ENCODE measurements at places on chromosomes 1 and 21.

- DNase-seq = no peak
Observed at GRCh38 chr1:225700889-225701465, 48.1 kb upstream of the ENAH start.

DNA sequence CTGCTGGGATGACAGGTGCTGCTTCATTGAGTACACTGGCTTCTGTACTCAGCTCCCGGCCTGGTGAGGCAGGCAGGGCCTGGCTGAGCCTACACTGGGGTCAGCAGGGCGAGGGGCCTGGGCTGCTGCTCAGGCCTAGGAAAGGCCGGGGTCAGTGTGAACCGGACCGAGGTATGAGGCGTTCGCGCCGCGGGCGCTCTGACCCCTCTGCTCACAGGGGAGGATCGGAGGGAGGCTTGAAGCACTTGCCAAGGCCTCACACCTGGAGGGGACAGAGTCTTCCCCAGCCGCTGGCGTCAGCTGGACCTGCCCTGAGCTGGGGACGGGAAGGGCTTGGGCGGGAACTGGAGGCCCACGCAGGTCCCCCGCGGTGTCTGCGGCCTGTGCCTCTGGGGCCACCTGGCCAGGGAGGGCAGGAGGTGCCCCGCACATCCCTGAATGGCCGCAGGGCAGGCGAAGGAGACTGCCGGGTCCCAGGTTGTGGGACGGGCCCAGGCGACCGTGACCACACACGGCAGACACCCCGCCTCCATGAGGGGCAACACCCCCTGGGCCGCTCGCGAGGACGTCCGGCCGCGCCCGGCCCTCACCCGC, 466 bp downstream of the PEX10 start:
- peak; percentile 37 for DNase-seq

GRCh38 chr1:63848733-63849132, 74.9 kb downstream of the ROR1 start:
- no peak for DNase-seq

- no peak for DNase-seq
Observed at GRCh38 chr1:82486468-82486867, 685.7 kb downstream of the ADGRL2 start.

GRCh38 chr1:162336621-162337285, 39.9 kb downstream of the SPATA46 start:
- no peak for DNase-seq

- no peak for DNase-seq
Observed at GRCh38 chr1:115713906-115714305, 54.6 kb downstream of the CASQ2 start.

GRCh38 chr1:227548119-227548397, 15.3 kb upstream of the ZNF678 start:
- no peak for DNase-seq

DNA sequence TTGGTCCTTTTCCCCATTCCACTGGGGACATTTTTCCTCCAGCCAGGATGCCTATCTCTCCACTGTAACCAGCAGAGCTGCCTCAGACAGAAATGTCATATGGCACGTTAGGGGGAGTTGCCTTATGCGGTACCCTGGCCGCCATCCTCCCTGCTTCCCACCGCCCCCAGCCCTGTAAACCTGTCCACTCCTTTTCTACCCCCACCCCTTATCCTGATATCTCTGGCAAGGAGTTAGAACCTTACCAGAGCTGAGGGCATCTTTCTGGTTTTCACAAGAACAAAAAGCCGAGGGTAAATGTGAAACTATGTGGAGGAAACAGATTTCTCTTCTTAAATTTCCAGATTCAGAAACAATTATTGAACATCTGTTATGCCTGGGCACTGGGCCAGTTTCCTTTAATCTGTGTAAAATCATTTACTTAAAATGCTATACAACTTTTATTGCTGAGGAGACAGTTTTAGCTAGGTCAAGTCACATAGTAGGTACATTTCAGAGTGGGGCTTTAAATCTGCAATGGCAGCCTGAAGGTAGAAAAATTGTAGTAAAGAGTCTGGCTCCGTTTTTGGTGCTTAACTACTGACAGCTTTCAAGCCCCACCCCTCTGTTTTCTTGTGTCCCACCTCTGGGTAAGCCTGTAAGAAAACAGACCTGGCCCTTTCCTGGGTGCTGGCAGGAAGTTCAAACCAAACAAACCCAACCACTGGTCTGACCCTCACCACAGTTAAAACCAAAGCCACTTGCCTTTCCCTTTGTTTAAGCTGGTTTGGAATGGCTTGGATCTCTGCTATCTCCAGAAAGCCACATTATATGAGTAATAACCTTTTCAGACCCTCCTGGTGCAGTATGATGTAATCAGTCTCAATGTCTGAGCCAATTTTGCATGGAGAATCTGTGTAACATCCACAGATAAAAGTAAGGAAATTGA, 319.0 kb downstream of the HHAT start:
- DNase-seq = no peak

GRCh38 chr1:41484402-41485241, at the start of gene EDN2:
EDN2 (minus strand) TSS chr1:41484683; CDS start chr1:41484601, 82 bp downstream.
- peak; percentile 77 for DNase-seq

- DNase-seq = peak; percentile 75
Observed at GRCh38 chr1:206489980-206490770, 17.2 kb upstream of the RASSF5 start.

DNA sequence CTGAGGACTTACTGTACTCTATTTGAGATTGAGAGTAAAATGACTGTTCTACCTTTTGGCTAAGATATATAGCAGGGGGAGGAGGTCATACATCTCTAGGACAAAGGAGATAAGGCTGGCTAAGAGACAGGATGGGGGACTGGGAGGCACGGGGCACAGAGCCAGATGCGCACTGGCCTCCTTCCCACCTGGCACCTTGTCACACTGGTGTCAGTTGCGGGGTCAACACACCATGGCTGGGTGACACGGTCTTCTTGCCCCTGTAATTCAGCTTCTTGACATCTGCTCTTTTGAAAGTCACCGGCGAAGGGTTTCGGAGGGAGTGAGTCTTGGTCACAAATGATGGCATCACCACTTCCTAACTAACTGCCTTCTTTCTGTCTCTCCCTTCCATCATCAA, 177.3 kb downstream of the ZSCAN20 start:
- peak; percentile 40 for DNase-seq

DNA sequence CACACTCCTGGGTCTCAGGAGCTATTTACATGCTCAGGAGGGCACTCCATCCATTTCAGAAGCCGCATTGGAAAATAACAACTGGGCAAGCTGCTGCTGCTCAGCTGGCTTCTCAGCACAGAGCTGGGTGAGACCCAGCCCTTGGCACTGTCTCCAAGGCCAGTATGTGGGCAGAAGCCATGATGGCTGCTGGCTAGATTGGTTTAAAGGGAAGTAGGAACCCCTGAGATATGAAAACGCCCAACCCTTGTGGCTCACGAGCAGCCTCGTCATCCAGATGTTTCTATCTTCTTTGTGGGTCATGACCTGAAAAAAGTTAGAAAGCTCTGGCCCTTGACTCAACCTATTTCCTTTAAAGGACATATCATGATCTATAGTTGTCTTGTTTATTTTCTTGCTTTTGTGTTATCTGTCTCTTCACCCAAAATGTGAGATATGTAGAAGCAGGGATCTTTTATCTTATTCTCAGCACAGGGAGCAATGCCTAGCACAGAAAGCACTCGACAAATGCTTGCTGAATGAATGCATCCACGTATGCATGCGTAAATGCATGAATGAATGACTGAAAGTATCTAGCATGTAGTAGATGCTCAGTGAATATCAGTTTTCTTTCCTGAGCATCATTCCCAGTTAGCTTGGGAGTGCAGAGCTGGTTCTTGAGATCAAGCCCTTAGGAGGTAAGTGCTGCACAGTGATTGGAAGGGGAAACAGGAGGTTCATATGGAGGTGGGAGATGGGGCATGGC, 11.6 kb downstream of the MYBPH start:
- no peak for DNase-seq

DNA sequence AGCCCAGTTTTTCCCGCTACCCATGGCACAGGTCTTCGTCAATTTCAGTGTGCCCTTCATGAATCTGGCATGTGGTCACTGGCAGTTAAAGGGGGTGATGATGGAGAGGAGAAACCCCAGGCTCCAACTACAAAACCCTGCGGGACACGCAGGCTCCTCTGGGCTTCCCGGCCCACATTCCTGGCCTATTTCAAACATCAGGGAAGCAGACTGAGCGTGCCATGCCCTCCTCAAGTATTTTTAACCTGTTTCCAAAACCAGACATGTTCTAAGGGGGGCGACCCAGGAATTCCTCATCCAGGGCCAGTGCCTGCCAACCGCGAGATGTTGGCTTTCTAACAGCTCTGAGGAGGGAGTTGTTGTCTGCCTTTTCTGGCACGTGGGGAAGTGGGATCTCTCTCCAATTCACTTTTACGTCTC, 85.1 kb downstream of the CAPZB start:
- DNase-seq = no peak

DNA sequence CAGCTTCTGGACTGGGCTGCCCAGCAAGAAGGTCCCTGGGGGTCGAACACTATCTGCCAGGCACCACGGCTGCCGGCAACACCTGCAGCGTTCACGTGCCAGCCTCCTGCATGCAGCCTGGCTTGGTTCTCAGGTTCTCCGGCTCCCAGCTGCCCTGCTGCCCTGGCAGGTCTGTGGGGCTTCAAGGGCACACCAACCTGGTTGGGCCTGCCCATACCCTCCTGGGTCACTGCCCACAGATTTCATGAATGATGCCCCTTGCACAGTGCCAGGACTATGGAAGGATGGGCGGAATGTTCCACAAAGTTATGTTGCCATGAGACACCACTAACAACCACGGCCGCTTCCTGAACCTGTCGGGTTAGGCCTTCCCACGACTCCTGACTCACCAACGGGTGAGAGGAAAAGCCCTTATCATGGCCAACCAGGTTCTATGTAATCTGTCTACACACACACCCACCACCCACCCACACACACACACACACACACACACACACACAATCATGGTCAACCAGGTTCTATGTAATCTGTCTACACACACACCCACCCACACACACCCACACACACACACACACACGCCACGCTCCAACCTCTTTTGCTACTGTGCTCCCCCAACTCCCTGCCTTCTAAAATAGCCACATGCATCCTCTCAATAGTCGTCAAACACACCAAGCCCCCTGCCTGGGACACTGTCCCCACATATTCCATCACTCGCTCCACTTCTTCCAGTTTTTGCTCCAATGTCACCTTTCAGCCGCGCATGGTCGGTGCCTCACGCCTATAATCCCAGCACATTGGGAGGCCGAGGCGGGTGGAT, 32.2 kb downstream of the HSPG2 start:
- DNase-seq = peak; percentile 61

DNA sequence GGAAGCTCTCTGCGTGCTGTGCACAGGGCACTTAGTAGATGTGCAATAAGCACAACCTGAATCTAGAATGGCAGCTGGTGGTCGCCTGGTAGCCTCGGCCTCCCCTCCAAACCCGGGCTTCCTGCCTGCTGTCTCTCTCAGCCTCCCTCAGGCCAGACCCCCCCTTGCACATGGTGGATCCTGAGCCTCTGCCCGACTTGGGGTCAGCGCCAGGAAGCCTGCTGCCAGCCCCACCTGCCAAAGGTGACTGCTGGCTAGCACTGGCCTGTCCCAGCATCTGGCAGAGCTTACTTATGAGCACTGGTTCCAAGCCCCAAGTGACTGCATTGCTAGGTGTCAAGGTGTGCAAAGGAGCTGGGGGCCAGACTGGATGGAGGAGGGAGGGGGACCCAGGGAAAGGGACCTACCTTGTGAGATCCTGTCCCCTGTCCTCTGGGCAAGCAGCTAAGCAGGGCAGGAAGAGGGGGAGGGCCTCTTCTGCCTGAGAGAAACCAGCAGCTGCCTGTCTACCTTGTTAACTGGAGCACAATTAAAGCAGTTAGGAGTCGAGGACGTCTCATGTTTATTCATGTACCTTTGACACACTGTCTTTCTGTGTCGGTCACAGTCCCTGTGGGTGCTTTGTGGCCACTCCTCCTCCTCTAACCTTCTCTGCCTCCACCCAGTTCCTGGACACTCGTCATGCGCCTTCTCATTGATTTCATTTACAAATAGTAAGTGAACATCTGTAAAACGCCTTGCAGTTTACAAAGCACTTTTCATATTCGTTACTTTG, 100.9 kb downstream of the DDX20 start:
- DNase-seq = no peak

GRCh38 chr1:110484801-110485200, 33.9 kb downstream of the PROK1 start:
- DNase-seq = no peak

GRCh38 chr1:71660411-71660810, 579.6 kb upstream of the ZRANB2 start:
- no peak for DNase-seq

DNA sequence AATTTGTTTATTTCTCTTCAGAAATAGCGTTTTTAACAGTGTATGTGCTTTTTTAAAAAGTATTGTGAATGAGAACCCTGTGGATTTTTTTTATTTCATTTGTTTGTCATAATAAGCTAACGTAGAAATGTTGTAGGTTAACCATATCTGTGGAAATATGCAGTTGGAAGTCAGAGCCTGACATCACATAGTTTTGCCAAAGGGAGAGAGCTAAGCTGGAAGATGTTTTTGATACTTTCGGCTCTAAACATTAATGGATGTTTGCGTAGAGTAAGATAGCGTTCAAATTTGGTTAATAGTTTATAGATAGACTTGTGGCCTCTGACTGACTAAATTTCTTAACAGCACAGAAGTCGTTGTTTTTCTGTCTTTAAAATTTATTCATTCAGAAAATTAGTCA, 47.4 kb upstream of the ANGPTL1 start:
- DNase-seq = no peak

GRCh38 chr1:197391303-197392226, 123.5 kb downstream of the CRB1 start:
- no peak for DNase-seq

DNA sequence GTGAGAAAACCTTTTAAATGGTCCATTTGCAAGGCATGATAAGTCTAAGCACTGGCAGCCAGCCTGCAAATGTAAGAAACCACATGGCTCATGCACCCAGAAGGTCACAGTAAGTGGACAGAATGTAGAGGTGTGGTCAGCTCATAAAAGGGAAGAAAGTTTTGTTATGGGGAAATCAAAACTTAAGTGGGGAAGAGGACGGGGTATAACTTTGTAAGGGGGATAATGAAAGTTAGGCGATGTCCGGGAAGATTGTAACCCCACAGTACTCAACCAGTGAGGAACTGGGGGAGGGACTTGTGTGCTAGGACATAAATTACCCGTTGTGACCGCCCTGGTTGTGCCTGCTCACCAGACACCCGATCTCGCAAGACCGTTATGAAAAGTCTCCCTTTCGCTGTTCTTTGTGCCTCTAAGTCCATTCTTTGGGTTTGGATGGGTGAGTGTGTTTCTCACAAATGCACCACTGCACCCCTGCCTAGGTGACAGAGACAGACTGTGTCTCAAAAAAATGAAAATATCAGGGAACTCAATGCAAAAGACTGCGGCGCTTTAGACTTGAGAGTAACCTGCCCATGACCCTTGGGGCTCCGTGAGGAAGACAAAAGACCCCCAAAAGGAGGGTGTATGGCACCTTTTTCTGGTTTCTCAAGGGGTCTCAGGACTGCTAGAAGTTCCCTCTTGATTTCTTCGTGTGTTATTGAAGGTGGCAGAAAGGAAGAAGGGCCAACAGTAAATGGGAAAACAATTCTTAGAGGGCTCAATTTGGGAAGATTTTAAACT, 28.6 kb upstream of the ZNF496 start:
- DNase-seq = no peak

All from left ventricle myocardium inferior (tissue), 1 donor.